Fibroblast of lung (primary cell): ENCODE measurements at places on chromosomes 1 and 21.

- H3K27ac ChIP-seq, result peak overlapping the region; percentile 48
- no peaks in the 10 kb centered on the region for H3K36me3 ChIP-seq
- DNase-seq, result no peak
- peaks cover 28% of the 10 kb centered on the region for H3K4me1 ChIP-seq
- no peak overlapping the region for H3K4me3 ChIP-seq
Measured at GRCh38 chr1:109391626-109392025, 6.1 kb downstream of the SORT1 start.

DNA sequence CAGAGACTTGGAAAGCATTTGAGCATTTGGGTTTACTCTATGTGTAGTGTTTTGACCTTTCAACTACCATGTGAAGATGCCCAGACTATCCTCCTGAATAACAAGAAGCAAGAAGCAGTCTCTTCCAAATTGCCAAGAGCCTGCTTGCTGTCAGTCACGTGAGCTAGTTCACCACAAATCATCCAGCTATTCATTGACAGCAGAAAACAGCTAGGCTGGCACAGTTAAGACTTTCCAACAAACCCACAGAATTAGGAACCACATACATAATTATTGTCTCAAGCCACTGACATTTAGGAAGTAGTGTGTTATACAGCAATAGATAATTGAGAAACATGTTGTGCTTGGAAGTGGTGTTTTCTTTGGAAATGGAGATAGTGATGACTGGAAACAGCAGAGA lies 1652.0 kb downstream of the NCAM2 start:
- H3K27ac ChIP-seq, result no peak overlapping the region
- no peaks in the 10 kb centered on the region for H3K4me1 ChIP-seq
- DNase-seq, result no peak
- H3K4me3 ChIP-seq, result no peak overlapping the region
- no peaks in the 10 kb centered on the region for H3K36me3 ChIP-seq
- no peaks in the 10 kb centered on the region for H3K27me3 ChIP-seq

DNA sequence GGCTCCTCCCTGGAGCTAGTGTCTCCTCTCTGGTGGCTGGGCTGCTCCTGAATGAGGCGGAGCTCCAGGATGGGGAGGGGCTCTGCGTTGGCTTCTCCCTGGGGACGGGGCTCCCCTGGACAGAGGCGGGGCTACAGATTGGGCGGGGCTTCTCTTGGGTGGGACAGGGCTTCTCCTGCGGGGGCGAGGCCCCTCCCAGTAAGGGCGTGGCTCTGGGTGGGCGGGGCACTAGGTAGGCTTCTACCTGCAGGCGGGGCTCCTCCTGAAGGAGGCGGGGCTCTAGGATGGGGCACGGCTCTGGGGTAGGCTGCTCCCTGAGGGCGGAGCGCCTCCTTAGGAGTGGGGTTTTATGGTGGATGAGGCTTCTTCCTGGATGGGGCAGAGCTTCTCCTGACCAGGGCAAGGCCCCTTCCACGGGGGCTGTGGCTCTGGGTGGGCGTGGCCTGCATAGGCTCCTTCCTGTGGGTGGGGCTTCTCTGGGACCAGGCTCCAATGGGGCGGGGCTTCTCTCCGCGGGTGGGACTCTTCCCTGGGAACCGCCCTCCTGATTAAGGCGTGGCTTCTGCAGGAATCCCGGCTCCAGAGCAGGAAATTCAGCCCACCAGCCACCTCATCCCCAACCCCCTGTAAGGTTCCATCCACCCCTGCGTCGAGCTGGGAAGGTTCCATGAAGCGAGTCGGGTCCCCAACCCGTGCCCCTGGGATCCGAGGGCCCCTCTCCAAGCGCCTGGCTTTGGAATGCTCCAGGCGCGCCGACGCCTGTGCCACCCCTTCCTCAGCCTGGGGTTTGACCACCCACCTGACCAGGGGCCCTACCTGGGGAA lies 22.7 kb upstream of the ARF1 start:
- H3K27me3 ChIP-seq, result peaks cover 10% of the 10 kb centered on the region
- no peak overlapping the region for H3K4me3 ChIP-seq
- H3K36me3 ChIP-seq, result no peaks in the 10 kb centered on the region

- no peaks in the 10 kb centered on the region for H3K27me3 ChIP-seq
- no peak overlapping the region for H3K4me3 ChIP-seq
- no peak for DNase-seq
- peaks cover 7% of the 10 kb centered on the region for H3K4me1 ChIP-seq
Measured at GRCh38 chr21:38848187-38848609, 42.5 kb downstream of the ETS2 start.

- no peak for DNase-seq
- no peaks in the 10 kb centered on the region for H3K27me3 ChIP-seq
- H3K4me3 ChIP-seq, result no peak overlapping the region
- H3K36me3 ChIP-seq, result no peaks in the 10 kb centered on the region
Measured at GRCh38 chr1:14735841-14736240, 137.4 kb downstream of the KAZN start.

GRCh38 chr1:61081686-61082310 lies 563 bp upstream of the NFIA start:
- H3K36me3 ChIP-seq, result no peaks in the 10 kb centered on the region
- DNase-seq, result peak; percentile 42
- peak overlapping the region; percentile 7 for H3K27ac ChIP-seq
- no peaks in the 10 kb centered on the region for H3K27me3 ChIP-seq
